ENCODE measurements at places on chromosomes 4 and X. TPM values are rescaled to one million over a fixed set of nuclear protein-coding genes. Genes with fewer than 3 reads are reported as not detected.

Gene MAGED4
- 57.8 TPM for total RNA-seq

Gene NCAPG
- 3.6 TPM for total RNA-seq

Gene BTK
- total RNA-seq, result not detected

Gene GJB1
- total RNA-seq, result not detected

Gene KDR
- total RNA-seq, result 0.12 TPM

Gene LDB2
- total RNA-seq, result 16.6 TPM

Gene SLC34A2
- not detected for total RNA-seq

Gene GAB1
- 14.9 TPM for total RNA-seq

Gene ITIH6
- not detected for total RNA-seq

Gene BEX2
- 0.73 TPM for total RNA-seq

Gene IDH3G
- total RNA-seq, result 69.9 TPM

Gene IQSEC2
- total RNA-seq, result 28.2 TPM

Gene GLRA2
- total RNA-seq, result not detected

Gene TREX2
- total RNA-seq, result 1.1 TPM

Gene POF1B
- not detected for total RNA-seq

Gene FMR1NB
- total RNA-seq, result not detected

Gene CYP2U1
- total RNA-seq, result 32.5 TPM

Gene PLXNB3
- 7.7 TPM for total RNA-seq

Gene MCF2
- under 0.01 TPM for total RNA-seq

Gene GLUD2
- total RNA-seq, result 2.9 TPM

Gene GAGE12J
- total RNA-seq, result not detected

Gene TMSB15C
- 1.9 TPM for total RNA-seq

Gene P2RY8
- total RNA-seq, result not detected

Gene TMEM150C
- 2.2 TPM for total RNA-seq

Gene PNCK
- 0.65 TPM for total RNA-seq

Gene GIMD1
- total RNA-seq, result not detected

Gene CTAG1B
- total RNA-seq, result not detected

Gene RHOXF2B
- not detected for total RNA-seq

Gene CXCL6
- total RNA-seq, result 14.4 TPM

Gene CYBB
- not detected for total RNA-seq

Gene PDLIM3
- 0.12 TPM for total RNA-seq

Gene PHOX2B
- not detected for total RNA-seq

Gene COL4A6
- total RNA-seq, result 0.36 TPM

Gene PRMT9
- total RNA-seq, result 13.8 TPM

Gene YY2
- total RNA-seq, result 1.6 TPM

Gene PLAC1
- not detected for total RNA-seq

Gene LINC00632
- total RNA-seq, result 24.8 TPM

Gene GUCY1A1
- 0.49 TPM for total RNA-seq

Gene AKAP14
- total RNA-seq, result not detected

Gene NEXMIF
- under 0.01 TPM for total RNA-seq

Gene SORCS2
- 0.49 TPM for total RNA-seq

Gene AGTR2
- not detected for total RNA-seq

Gene NPY1R
- not detected for total RNA-seq

Gene TLR1
- 1.5 TPM for total RNA-seq

Gene DGKQ
- 12.5 TPM for total RNA-seq

Gene UGT2B11
- total RNA-seq, result not detected

Gene CETN2
- 44.4 TPM for total RNA-seq

Gene RBMXL3
- not detected for total RNA-seq

Gene GABRE
- 137 TPM for total RNA-seq

Gene GPR34
- not detected for total RNA-seq

Gene ZCCHC4
- total RNA-seq, result 12.2 TPM

Gene STS
- 11.5 TPM for total RNA-seq

Gene TRIM60
- total RNA-seq, result not detected

Gene F8A3
- total RNA-seq, result 3.7 TPM

Gene GRSF1
- 67.5 TPM for total RNA-seq

Gene GNRHR
- total RNA-seq, result not detected

Gene GPR119
- not detected for total RNA-seq

Gene HELT
- total RNA-seq, result not detected

Gene CSAG1
- total RNA-seq, result not detected
